ENCODE measurements at places on chromosomes 11 and 22. TPM values are rescaled to one million over a fixed set of nuclear protein-coding genes. Genes with fewer than 3 reads are reported as not detected.

GRCh38 chr11:110715541-110715940 is 3.3 kb upstream of the ARHGAP20 start:
- H3K27ac ChIP-seq, result no peak overlapping the region
- H3K36me3 ChIP-seq, result peaks cover 3% of the 10 kb centered on the region
- DNase-seq, result no peak
- peaks cover 12% of the 10 kb centered on the region for H3K4me1 ChIP-seq
- no peak overlapping the region for H3K4me3 ChIP-seq

GRCh38 chr11:66478729-66479393 is 1.4 kb upstream of the DPP3 start:
- peak overlapping the region; percentile 93 for H3K4me3 ChIP-seq
- H3K4me1 ChIP-seq, result peaks cover 24% of the 10 kb centered on the region
- H3K27me3 ChIP-seq, result no peaks in the 10 kb centered on the region
- H3K27ac ChIP-seq, result peak overlapping the region; percentile 90
- peaks cover 14% of the 10 kb centered on the region for H3K36me3 ChIP-seq

GRCh38 chr11:71247551-71248250 is 4.7 kb downstream of the SHANK2 start:
- H3K4me3 ChIP-seq, result no peak overlapping the region
- no peaks in the 10 kb centered on the region for H3K36me3 ChIP-seq
- peaks cover 29% of the 10 kb centered on the region for H3K27me3 ChIP-seq
- H3K27ac ChIP-seq, result no peak overlapping the region
- no peak for DNase-seq

GRCh38 chr11:16337421-16338213 is 18.7 kb downstream of the SOX6 start:
- no peaks in the 10 kb centered on the region for H3K36me3 ChIP-seq
- no peaks in the 10 kb centered on the region for H3K4me1 ChIP-seq
- no peaks in the 10 kb centered on the region for H3K27me3 ChIP-seq
- no peak for DNase-seq
- no peak overlapping the region for H3K4me3 ChIP-seq
- H3K27ac ChIP-seq, result no peak overlapping the region

DNA sequence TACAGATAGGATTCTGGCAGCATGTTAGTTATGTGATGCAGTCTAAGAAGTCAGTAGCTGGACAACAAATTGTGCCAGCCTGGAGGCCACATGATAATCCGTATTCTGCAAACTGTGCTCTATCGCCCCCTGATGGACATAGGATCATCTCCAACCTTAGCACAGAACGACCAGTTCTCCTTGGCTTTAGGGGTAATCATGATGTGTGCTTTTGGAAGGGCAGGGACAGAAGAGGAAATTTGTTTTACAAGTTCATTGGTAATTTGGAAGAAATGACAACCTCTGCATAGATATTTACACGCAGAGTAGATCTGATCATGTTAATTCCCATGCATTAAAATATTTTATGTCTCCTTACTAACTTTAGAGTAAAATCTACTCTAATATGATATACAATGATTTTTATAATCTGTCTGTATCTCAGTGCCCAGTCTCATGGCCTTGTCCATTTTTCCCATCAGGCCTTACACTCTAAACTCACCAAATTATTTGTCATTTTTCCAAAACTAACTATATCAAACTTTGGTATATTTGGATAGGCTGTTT is 12.1 kb downstream of the OR10D3 start:
- no peaks in the 10 kb centered on the region for H3K4me1 ChIP-seq
- H3K27ac ChIP-seq, result no peak overlapping the region
- peaks cover 15% of the 10 kb centered on the region for H3K27me3 ChIP-seq
- peak; percentile 85 for DNase-seq
- no peak overlapping the region for H3K4me3 ChIP-seq
- H3K36me3 ChIP-seq, result no peaks in the 10 kb centered on the region

Gene MRGPRX4
- total RNA-seq, result not detected

Gene NUDT8
- 22.2 TPM for total RNA-seq

Gene PANX3
- not detected for total RNA-seq

DNA sequence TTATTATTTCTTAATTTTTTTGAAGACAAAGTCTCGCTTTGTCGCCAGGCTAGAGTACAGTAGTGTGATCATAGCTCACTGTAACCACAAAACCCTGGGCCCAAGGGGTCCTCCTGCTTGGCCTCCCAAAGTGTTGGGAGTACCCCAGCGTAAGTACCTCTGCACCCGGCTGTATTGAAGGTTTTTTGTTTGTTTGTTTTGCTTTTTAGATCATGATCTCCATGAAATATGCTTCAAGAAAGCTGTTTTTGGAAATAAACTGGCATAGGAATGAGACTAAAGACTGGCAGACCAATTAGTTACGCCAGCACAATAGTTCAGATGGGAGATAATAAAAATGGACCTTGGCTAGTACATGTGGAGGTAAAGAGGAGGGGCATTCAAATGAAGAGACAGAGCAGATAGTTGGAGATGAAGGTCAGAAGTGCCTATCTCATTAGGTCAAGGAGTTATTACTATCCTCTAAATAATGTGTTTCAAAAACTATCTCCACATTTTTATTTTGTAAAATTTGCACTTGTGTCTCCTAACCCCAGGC is 4.1 kb upstream of the MRPL48 start:
- H3K4me1 ChIP-seq, result peaks cover 15% of the 10 kb centered on the region
- no peaks in the 10 kb centered on the region for H3K27me3 ChIP-seq
- H3K4me3 ChIP-seq, result no peak overlapping the region
- H3K36me3 ChIP-seq, result no peaks in the 10 kb centered on the region
- no peak overlapping the region for H3K27ac ChIP-seq

DNA sequence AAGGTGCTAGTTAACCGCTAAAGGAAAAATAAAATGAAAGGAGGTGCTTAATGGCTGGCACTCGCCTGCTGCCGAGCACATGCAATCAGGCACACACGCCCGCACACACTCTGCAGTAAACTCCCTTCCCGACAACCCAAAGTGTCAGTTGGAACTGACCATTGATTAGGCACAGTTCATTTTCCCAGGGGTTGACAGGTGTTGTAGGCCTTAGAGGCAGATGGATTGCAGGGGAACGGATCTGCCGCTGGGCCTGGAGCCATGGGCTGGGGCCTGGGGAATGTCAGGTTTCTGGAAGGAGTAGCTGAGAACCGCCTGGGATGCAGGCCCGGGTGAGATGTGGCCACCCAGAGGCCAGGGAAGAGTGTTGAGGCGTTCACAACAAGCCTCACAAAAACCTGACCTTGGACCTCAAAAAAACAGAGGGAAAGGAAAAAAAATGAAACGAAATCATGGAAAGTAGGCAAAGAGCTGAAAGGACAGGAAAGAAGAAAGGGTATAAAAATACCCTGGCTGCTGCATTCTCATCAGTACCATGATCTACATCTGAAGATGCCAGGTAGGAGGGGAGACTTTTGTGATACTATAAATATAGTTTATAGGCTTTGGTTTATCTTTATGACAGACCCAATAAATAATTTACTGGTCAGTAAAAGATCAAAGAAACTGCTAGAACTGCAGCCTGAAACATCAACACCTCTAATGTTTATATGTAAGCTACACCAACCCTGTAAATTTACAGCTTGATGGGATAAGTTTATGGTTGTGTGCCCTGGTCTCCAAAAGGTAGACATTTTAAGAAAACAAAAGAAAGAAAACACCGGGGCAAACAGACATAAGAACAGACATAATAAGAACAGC is 313.4 kb downstream of the BUD13 start:
- no peak overlapping the region for H3K27ac ChIP-seq
- no peak overlapping the region for H3K4me3 ChIP-seq
- no peak for DNase-seq
- no peaks in the 10 kb centered on the region for H3K36me3 ChIP-seq
- H3K27me3 ChIP-seq, result peaks cover 4% of the 10 kb centered on the region

DNA sequence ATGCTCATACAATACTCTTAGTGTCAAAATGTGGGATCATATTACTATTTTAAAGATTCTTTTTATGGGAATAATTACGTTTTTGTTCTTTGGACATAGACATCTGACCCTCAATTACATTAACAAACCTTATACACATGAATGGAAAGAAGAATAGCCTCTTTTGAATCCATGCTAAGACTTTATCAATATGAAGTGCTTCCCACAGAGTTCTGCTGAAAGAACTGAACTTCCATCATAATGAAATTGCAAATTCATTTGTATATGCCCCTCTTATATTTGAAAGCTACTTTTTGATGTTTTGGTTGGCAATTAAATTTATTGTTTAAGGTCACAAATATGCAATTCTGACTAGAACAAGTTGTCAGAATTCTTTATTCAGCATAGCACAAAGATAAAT is 254.9 kb downstream of the TMEM135 start:
- no peak for DNase-seq
- no peaks in the 10 kb centered on the region for H3K27me3 ChIP-seq
- H3K36me3 ChIP-seq, result no peaks in the 10 kb centered on the region

Gene TMPRSS5
- 1.2 TPM for total RNA-seq

DNA sequence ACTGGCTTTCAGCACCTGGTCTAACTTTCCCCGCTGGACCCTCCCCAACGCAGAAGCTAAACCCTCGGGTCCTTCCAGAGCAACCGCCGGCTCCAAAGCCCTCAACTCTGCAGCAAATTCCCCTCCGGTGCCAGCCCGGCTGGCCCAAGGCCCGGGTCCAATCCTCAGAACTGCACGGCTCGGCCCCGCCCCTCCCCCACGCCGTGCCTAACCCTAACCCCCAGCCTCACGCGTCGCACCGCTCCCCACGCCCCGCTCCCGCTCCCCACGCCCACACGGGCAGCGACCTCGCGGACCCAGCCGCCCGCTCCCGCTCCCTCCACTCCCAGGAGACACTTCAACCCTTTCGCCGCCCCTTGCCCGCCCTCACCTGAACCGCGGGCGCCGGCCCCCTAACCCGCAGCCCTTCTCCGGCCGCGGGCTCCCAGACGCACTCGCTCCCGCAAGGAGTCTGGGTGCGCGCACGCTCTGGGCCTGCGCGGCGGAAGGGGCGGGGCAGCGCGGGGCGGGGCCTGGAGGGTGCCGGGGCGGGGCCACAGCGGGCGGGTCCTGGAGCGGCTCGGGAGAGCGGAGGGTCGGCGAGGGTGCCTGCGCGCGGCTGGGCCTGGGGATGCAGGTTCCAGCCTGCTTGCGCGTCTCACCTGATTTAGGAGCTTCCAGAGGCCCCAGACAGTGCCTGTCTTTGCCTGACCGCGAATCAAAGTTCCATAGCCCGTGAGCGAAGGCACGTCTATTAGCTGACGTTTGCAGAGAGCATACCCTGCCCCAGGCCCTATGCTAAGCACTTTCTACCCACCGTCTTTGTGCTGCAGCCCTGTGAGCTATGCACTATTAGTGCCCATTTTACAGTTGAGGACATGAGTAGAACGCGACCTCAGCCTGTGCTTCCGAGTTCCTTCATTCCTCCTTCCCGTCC is at the start of gene NFRKB:
TSS of gene NFRKB (minus strand) at position 453 of the 916 bp plus-strand sequence. CDS start 2,729 bp downstream, outside the sequence.
- peaks cover 29% of the 10 kb centered on the region for H3K36me3 ChIP-seq
- H3K27ac ChIP-seq, result peak within 1 kb of the TSS; percentile 89
- peaks cover 6% of the 10 kb centered on the region for H3K27me3 ChIP-seq
- peak within 1 kb of the TSS; percentile 91 for H3K4me3 ChIP-seq
- H3K4me1 ChIP-seq, result peaks cover 27% of the 10 kb centered on the region
- peak; percentile 96 for DNase-seq

Gene CYTH4
- 44.9 TPM for total RNA-seq

DNA sequence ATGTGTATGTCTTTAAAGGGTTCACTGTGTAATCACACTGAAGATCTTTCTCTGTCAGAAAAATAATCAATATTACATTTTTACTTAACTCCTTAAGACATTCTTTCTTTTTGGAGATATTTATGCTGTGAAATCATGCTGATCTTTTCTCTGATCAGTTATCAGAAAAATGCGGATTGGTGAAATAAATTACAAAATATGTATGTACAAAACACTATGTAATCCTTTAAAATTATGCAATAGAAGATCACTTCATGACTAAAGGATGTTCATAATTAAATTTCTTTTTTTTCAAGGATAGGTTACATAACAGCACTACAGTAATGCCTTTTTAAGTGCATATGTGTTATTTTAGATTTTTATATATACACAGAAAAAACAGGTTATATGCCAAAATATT is 24.7 kb downstream of the BTBD10 start:
- no peak overlapping the region for H3K4me3 ChIP-seq
- no peaks in the 10 kb centered on the region for H3K27me3 ChIP-seq
- DNase-seq, result no peak
- peaks cover 4% of the 10 kb centered on the region for H3K36me3 ChIP-seq

GRCh38 chr22:33117821-33118220 is 59.6 kb upstream of the SYN3 start:
- H3K4me1 ChIP-seq, result peaks cover 5% of the 10 kb centered on the region
- H3K27ac ChIP-seq, result no peak overlapping the region
- no peaks in the 10 kb centered on the region for H3K36me3 ChIP-seq
- H3K27me3 ChIP-seq, result no peaks in the 10 kb centered on the region

GRCh38 chr11:1640076-1640946 is 10.7 kb downstream of the KRTAP5-5 start:
- no peak overlapping the region for H3K4me3 ChIP-seq
- H3K4me1 ChIP-seq, result no peaks in the 10 kb centered on the region
- DNase-seq, result peak; percentile 74

DNA sequence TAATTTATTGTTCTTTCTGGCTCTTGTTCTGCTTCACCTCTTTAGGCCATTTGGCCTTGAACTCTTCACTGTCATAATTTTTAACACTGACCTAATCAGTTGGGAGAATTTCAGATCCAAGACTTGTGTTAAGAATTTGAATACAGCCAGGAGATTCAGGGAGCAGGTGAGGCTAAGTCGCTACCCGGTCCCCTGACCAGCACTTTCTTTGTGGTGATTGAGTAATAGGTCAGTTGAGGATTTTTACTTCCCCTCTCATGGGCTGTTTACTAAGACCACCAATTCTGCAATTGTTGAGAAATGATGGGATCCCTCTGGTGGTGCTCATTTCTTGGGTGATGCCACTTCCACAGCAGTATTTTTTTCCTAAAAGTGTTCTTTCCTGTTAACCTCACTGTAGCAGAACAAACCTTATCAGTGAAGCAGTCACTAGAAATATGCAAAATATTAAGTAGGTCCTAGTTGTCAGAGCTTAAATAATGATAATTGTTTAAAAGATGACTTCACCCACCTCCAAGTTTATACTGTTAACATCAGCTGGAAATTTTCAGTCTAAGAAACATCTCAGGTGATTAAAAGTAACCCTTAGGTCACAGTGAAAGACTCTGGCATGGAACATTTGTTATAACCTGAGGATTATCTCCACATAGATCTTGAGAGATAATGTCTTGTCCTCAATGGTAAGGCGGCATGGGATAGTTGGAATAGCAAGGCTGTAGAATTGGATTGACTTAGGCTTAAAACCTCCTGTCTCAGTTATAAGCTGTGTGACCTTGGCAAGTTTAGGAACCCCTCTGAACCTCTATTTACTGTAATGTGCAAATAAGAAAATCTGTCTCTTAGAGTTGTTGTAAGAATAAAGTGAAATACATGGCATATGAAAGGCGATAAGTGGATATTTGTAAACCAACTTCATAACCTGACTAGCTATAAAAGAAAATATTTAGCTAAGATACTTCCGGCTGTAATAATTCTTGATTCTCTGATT is 41.3 kb downstream of the POLD3 start:
- no peak for DNase-seq
- no peaks in the 10 kb centered on the region for H3K27me3 ChIP-seq
- H3K4me3 ChIP-seq, result no peak overlapping the region
- no peak overlapping the region for H3K27ac ChIP-seq
- H3K4me1 ChIP-seq, result peaks cover 18% of the 10 kb centered on the region

GRCh38 chr11:83662494-83662893 is 376.3 kb upstream of the CCDC90B start:
- H3K4me1 ChIP-seq, result no peaks in the 10 kb centered on the region
- no peak overlapping the region for H3K27ac ChIP-seq
- no peak overlapping the region for H3K4me3 ChIP-seq
- H3K27me3 ChIP-seq, result peaks cover 2% of the 10 kb centered on the region
- H3K36me3 ChIP-seq, result no peaks in the 10 kb centered on the region

GRCh38 chr11:72352859-72353551 is 81.3 kb downstream of the CLPB start:
- H3K27ac ChIP-seq, result no peak overlapping the region
- peak; percentile 60 for DNase-seq
- no peaks in the 10 kb centered on the region for H3K4me1 ChIP-seq
- H3K4me3 ChIP-seq, result no peak overlapping the region
- H3K27me3 ChIP-seq, result no peaks in the 10 kb centered on the region

Gene IPO7
- 177 TPM for total RNA-seq

Measured in activated CD4-positive, alpha-beta T cell treated with anti-CD3 and anti-CD28 coated beads, Interleukin-2, amount 10 ng/mL, durations not matched to agents 24 days and 14 days (primary cell).